Naive thymus-derived CD4-positive, alpha-beta T cell (primary cell): ENCODE measurements at places on chromosomes 13 and 19.
A peak's percentile ranks its signal among the peaks of the same experiment; 100 is the strongest.

- DNase-seq, result no peak
- no peak overlapping the region for H3K27ac ChIP-seq
- no peaks in the 10 kb centered on the region for H3K36me3 ChIP-seq
These were observed 418.9 kb downstream of the FGF14 start for GRCh38 chr13:101982903-101983302.

GRCh38 chr19:1428738-1429391 is 9.3 kb upstream of the RPS15 start:
- H3K4me1 ChIP-seq, result no peaks in the 10 kb centered on the region
- DNase-seq, result no peak
- no peak overlapping the region for H3K4me3 ChIP-seq
- no peaks in the 10 kb centered on the region for H3K27me3 ChIP-seq

GRCh38 chr13:64529874-64530485 is 2700.2 kb downstream of the PCDH9 start:
- no peak overlapping the region for H3K4me3 ChIP-seq
- no peaks in the 10 kb centered on the region for H3K36me3 ChIP-seq
- no peaks in the 10 kb centered on the region for H3K4me1 ChIP-seq

DNA sequence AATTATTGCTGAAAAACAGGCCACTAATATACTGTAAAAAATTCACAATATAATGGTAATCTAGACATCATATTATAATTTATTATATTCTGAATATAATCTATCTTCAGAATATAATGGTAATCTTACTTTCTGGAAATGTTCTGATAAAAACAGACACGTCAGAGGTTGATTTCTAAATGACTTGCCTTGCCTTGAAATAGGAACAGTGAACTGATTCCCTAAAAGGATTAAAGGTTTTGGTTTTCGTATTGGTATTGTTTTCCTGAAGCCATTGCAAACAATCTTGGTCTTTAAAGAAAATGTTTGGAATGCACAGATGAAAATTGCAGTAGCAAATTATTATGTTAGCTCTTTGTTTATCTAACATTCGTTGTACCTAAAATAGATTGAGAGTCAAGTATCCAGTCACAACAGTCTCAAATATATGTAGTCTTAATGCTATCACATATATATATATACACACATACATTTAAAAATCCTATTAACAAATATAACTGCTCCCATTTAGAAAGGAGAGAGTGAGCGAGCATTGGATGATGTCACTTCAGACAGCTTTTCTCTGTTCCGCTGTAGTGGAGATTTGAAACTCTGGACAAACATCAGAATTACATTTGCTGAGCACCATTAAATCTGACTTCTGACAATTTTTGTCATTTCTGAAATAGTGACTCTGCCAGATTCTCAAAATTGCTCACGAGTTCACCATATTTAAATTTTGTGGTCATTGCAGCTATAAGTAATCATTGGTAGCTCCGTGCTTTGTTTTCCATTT is 1.7 kb downstream of the ITM2B start:
- H3K4me3 ChIP-seq, result peak overlapping the region; percentile 85
- peaks cover 42% of the 10 kb centered on the region for H3K4me1 ChIP-seq
- no peaks in the 10 kb centered on the region for H3K27me3 ChIP-seq
- H3K27ac ChIP-seq, result peak overlapping the region; percentile 94
- peaks cover 17% of the 10 kb centered on the region for H3K36me3 ChIP-seq

- no peak overlapping the region for H3K27ac ChIP-seq
- H3K4me3 ChIP-seq, result peak overlapping the region; percentile 51
- H3K36me3 ChIP-seq, result no peaks in the 10 kb centered on the region
- peaks cover 8% of the 10 kb centered on the region for H3K4me1 ChIP-seq
- no peak for DNase-seq
These were observed 1.9 kb upstream of the KLK15 start for GRCh38 chr19:50835103-50835784.
